Activated CD4-positive, alpha-beta T cell treated with anti-CD3 and anti-CD28 coated beads for 24 hours (primary cell): ENCODE measurements at places on chromosomes 6 and 20.

- DNase-seq = no peak
Measured at GRCh38 chr6:364609-365540, 26.7 kb upstream of the IRF4 start.

- DNase-seq = no peak
Measured at GRCh38 chr6:159056899-159057298, 12.1 kb upstream of the TAGAP start.

- no peak for DNase-seq
Measured at GRCh38 chr20:24612799-24613775, 143.7 kb downstream of the SYNDIG1 start.

DNA sequence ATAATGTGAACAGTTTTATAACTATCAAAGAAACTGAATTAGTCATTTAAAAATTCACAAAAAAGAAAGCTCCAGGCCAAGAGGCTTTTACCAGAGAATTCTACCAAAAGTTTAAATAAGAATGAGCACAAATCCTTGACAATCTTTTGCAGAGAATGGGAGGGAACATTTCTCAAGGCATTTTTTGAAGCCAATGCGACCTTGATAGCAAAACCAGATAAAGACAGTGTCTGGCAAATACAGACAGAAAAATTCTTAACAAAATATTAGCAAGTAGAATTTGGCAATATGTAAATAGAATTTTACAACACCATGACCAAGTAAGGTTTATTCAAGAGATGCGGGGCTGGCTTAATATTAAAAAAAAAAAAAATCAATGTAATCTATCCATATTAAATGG is 41.7 kb downstream of the RNF24 start:
- no peak for DNase-seq

DNA sequence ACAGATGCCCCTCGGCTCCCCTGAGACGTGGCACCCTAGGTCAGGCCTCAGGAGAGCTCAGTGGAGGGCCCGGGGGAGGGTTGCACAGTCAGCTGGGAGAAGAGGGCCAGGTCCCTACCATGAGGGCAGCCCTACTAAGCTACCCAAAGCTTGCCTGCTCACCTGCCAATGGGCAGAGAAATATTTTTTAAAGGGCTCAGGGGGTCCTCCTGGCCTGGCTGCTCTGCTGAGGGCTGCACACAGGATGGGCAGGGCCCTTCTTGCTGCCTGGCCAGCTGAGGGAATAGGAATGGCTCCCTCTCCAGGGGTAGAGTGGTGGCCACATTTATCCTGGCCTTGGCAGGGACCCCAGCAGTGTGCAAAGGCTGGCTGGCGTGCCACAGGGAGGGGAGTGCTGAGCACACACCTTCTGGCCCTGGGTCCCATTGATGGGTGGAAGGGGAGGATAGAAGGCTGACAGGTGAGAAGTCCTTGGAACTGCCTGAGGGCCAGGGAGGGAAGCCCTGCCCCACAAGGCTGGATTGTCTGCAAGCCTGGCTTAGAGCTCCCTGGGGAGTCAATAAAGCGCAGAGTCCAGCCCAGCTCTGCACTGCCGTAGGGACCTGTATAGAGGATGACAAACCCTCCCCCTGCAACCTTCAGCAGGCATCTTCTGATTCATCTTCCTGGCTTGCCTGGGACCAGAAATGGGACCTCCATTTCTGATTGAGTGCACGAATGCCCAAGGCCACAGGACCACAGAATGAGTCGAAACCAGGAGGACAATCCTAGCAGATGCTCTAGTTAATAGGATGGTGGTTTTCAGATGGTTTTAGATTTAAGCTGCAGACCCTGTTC is 62.1 kb downstream of the NOL4L start:
- no peak for DNase-seq

- DNase-seq = no peak
Measured at GRCh38 chr6:130558131-130558530, 192.3 kb downstream of the TMEM200A start.

DNA sequence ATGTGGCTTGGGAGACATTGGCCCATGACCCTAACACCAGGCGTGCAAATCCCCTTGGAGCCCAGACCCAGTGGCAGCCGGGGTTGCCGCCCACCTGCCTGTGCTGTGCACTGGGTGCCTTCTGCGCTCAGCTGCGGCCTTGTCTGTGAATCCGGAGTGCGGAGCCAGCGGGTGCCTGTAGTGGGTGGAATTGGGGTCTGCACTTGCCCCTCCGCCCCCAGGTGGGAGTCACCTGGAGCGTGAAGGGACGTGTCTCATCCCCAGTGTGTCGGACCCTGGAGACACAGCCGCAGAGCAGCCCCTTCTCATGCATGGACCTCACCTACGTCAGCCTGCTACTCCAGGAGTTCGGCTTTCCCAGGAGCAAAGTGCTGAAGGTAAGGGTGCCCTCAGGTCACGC is 22.9 kb upstream of the PYGB start:
- no peak for DNase-seq

- no peak for DNase-seq
Measured at GRCh38 chr6:54775576-54775975, 71.0 kb upstream of the FAM83B start.

DNA sequence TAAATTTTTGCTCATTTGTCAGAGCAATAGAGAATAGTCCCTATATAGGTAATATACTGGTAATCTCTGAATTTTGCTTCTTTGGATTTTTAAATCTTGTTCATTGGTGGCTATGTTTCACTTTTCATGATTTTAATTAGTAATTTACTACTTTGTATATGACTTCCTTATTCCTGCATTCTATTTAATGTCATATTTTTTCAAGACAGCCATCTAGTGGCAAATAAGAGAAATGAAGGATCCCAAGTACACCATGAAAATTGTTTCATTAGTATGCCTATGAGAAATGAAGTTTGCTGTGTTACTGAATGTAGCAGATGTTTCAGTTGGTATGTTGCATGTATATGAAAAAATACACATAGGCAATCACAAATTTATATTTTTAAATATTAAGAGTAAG is 82.4 kb downstream of the ZNF292 start:
- no peak for DNase-seq

GRCh38 chr6:136609873-136610706 is 59.9 kb upstream of the MAP7 start:
- no peak for DNase-seq

- no peak for DNase-seq
Measured at GRCh38 chr6:98841621-98842341, 7.4 kb downstream of the POU3F2 start.

DNA sequence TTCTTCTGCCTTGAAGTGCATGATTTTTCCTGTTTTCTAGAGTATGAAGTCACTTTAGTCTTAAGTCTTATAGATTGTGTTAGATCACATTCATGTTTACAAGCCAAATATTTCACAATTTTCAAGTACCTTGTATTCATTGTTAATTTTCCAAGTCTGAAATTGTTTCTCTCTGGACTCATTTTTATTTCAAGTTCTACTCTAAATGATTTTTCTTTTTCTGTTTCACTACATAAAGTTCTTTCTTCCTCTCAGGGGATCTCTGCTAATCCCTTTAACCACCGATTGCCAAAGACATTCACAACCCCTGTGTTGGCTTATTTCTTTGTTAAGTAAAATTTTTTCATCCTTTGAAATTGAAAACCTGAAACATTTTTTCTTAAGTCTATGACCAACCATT is 805.7 kb downstream of the KIF16B start:
- DNase-seq = no peak

GRCh38 chr6:36242626-36243025 is 27.2 kb upstream of the PNPLA1 start:
- no peak for DNase-seq

DNA sequence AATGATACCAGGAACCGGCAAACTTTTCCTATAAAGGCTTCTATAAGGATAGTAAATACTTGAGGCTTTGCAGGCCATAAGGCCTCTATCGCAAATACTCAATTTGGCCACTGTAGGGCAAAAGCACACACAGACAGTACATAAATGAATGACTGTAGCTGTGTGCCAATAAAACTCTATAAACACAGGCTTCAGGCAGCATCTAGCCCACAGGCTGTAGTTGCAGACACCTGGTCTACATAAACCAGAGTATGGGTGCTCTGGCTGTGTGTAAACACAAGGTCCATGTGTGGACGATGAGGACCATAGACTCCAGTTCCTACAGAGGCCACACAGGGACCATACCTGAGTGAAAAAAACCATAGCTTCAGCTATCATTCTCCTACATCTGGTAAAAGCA is 52.2 kb downstream of the ZMYND8 start:
- DNase-seq = no peak

DNA sequence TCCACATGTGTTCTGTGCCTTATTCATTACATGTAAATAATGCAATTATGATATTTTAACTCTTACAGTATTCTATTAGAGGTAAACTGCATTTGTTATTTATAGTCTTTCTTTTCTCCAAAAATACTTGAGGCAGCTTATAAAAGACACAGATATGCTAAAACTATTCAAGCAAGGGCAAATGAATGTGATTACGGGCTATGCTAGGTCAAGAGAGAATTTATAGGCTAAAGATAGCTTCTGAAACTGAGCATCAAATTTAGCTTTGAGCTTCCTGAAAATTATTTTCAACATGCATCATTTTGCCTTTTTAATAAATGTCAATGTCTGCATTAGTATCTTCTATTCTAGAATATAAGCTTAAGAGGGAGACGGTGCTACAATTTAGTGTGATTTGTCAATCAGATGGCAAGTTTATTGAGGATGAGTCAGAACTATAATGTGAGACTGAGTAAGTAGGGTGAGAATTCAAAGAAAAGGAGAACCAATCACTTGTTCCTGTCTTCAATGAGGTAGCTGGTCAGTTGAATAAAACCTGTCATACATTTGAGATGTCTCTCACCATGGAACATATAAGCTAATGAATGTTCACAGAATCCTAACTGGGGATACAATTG is 669.4 kb upstream of the CITED2 start:
- no peak for DNase-seq

GRCh38 chr20:59837623-59838394 is 95.6 kb downstream of the SYCP2 start:
- DNase-seq = no peak

GRCh38 chr6:40848038-40848437 is 191.0 kb downstream of the UNC5CL start:
- DNase-seq = no peak

DNA sequence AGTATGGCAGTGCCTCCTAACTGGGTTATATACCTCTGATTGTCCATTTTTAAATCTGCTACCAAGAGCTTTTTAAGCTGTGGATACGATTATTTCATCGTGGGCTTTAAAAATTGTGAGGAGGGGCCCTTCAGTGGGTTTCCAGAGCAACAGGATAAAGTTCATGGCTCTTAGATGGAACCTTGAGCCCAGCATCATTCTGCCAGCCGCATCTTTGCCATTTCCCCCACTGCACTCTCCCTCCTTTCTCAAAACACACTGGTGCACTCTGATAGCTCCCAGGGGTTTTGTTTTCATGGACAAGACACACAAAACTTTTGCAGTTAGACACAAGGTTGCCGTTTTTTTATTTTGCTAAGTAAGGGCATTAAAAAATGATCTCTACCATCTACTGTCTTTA is 54.1 kb downstream of the RREB1 start:
- DNase-seq = no peak

DNA sequence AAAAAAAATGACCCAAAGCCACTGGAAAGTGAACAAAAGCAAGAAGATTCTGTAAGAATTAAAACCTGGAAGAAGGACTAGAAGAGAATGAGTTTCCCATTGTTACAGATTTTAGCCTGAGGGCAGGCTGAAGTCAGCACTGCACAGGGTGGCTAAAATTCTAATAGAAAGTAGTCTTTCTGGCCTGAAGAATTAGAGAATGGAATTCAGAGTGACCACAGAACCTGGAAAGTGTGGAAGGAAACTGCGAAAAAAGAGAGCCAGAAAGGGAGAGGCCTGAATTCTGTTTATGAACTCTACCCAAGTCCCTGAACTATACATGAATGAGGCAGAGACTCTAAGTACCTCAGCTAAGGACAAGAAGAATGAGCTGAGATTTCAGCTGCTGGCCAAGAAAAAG is 38.9 kb upstream of the FILIP1 start:
- DNase-seq = no peak

- DNase-seq = no peak
Measured at GRCh38 chr6:110748453-110748852, 66.8 kb downstream of the CDK19 start.

DNA sequence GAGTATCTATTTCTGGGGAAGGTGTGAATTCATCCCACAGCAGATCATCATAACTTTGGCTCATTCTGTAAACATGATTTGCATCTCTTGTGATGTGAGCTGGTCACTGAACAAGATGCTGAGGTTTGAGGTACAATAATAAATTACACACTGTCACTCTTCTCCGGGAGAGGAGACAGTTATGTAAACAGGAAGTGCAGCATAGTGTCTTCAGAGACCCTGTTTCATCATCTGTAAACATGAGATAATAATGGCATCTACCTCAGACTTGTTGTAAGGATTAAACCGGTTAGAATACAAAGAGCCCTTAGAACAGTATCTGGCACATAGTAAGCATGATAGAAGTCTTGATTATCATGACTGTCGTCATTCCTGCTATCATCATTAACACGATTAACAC is 125.2 kb downstream of the TBC1D7 start:
- no peak for DNase-seq

DNA sequence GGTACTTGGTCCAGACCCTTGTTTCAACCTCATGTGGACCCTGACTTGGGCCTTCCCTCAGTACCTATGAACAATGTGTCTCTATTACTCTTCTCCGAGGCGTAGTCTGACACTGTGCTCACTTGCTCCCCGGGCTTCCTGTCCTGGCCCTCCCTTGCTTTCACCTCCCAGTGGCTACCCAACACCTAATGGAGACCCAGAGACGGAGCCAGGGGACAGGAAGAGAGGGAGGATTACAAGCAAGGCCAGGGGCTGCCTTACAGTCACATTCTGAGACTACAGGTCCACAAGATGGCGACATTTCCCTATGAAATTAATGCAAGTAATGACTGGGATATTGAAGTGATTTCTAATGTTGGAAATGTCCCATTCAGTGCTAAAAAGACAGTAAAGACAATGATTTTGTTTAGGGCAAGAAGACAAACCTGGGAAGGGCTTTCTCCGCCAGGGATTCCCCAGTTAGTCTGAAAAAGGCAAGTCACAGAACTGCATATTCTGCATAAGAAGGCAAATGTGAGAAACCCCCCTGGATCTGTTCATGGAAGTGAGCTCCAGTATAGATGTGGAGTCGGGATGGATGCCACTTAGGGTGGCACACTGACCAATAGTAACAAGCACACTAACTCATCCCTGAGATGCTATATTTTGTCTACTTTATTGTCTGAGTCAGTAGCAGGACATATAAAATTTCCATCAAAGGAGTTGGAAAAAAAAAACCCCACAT is 44.0 kb upstream of the ZBTB24 start:
- DNase-seq = peak; percentile 20

GRCh38 chr6:18424201-18424600 is 37.1 kb downstream of the RNF144B start:
- no peak for DNase-seq

GRCh38 chr6:99030915-99031314 is 83.2 kb upstream of the FBXL4 start:
- no peak for DNase-seq

- no peak for DNase-seq
Measured at GRCh38 chr20:46200582-46201570, 82.8 kb downstream of the CD40 start.
